Karpas-422 (cell line): ENCODE measurements at places on chromosomes 16 and 17.

DNA sequence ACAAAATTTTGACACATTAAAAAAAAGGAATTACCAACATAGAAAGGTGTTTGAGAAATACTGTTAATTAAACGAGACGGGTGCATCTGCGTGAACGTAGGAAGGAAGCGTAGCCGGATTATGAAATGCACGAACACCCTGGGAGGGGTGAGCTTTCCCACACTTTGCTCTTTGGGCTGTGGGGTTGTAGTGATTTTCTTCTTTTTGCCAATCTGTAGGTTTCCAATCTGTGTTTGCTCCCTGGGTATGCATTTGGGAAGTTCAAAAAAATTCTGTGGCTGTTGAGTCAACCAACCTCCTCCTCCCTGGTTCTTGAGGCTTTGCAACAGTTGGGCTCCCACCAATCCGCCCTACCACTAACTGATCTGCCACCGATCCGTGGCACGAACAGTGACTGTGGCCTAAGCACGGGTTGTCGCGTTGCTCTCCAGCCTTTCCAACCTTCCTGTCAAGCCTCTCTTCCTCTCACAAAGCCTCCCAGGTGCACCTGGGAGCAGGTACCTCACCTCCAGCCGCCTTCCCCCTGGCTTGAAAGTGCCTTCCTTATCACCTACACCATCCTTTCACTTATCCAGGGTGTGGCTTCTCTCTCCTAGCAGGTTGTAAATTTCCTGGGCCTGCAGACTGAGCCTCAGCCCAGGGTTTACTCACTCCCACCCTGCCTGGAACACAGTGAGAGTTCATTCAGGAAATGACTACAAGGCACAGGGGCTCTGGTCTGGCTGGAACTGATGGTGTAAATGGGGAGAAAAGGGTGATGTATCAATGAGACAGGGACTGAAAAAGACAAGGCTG lies 16.6 kb downstream of the RTN4RL1 start:
- no peak for DNase-seq

- no peak for DNase-seq
Measured at GRCh38 chr16:76970087-76970744, 220.8 kb upstream of the MON1B start.

GRCh38 chr17:72618001-72618509 lies 474.4 kb downstream of the SLC39A11 start:
- DNase-seq: no peak

GRCh38 chr16:2152695-2153506 lies 2.7 kb upstream of the TRAF7 start:
- DNase-seq: peak; percentile 77

DNA sequence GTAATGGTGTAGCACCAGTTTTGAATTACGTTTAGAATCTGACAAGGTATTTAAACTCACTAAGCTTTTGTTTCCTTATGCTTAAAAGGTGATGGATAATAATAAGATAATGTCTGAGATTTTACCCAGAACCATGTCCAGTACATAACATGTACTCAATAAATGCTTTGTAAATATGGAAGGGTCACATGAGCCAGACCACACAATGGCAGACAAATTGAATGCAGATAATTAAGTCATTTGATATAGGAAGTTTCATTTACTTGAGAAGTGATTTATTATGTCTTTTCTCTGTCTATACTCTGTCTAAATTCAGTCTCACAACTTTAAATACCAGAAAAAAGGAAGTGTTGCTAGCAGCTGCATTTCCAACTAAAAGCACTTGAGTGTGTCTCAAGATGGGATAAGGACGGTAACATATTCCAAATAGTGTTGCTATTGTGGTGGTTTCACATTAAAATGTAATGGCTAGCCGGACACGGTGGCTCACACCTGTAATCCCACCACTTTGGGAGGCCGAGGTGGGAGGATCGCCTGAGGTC lies 52.5 kb upstream of the DHX40 start:
- DNase-seq: no peak

DNA sequence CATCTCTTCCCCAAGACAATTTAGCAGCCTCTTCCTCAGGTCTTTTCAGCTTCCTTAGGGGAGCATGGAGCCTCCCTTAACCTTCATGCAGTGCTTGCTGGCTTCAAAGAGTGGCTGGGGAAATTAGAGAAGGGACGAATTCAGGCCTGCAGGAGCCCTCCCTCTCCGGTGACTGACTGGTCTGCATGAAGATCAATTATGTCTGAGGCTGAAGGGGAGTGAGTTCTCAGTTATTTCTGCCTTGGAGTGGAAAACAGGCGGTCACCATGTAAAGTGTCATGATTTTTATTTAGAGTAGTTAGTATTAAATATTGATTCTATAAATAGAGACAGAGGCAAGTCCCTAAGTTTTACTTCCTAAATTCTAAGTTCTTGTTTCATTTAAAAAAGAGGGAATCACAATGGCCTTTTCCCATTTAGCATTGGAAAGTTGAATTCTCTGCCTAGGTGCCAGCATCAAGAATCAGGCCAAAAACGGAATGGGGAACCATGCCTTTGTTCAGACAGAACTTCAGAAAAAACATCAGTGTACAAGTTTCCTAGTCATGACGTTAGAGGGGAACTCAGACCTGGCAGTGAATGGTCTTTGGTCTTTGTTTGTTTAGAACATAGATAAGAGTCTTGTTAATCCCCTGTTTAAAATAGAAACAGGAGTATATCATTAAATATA lies 4.4 kb downstream of the GABARAPL2 start:
- DNase-seq: no peak

- peak; percentile 76 for DNase-seq
Measured at GRCh38 chr17:75181608-75182318, 996 bp downstream of the SUMO2 start.

GRCh38 chr16:68760671-68761275 lies 23.7 kb downstream of the CDH1 start:
- DNase-seq: no peak

- no peak for DNase-seq
Measured at GRCh38 chr17:4560421-4560820, at the start of gene GGT6. TSS of gene GGT6 (minus strand) at chr17:4560577. CDS start at chr17:4560521, 56 bp downstream.

GRCh38 chr17:42068979-42069378 lies 18.6 kb upstream of the C17orf113 start:
- no peak for DNase-seq

DNA sequence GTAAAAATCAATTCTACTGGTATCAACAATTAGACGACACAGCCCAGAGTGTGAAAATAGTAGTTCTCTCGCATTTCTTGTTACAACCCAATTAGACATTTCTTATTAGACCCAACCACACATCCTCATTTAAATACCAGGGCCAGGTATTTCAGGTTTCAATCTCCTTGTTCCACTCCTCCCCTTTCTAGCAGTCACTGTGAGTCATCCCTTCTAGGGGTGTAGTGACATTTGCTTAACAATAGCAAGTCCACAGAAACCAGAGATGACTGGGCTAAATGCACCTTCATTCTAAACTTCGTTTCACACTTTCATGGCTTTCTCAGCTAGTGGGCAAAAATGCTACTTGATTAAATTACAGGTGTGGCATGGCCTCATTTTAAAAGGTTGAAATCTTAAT lies 116.9 kb upstream of the CACNG3 start:
- no peak for DNase-seq

DNA sequence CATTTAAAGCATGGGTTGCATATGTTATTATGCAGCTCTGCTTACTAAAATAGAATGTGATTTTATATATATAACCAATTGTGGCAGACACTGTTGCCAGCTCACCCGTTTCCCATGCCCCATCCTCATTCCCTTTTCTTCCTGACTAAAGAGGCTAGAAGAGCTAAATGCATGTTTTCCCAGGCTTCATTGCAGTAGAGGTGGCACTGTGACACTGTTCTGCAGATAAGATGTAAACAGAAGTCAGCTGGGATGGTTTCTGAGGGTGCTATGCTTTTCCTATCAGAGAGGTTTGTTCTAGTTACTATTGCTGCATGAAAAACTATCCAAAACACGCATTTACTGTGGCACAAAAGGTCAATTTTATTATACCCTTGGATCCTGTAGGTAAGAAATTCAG lies 5.7 kb upstream of the TOB1 start:
- DNase-seq: no peak
